Left ventricle myocardium superior (tissue), 1 donor: ENCODE measurements at places on chromosomes 7 and 10.

DNA sequence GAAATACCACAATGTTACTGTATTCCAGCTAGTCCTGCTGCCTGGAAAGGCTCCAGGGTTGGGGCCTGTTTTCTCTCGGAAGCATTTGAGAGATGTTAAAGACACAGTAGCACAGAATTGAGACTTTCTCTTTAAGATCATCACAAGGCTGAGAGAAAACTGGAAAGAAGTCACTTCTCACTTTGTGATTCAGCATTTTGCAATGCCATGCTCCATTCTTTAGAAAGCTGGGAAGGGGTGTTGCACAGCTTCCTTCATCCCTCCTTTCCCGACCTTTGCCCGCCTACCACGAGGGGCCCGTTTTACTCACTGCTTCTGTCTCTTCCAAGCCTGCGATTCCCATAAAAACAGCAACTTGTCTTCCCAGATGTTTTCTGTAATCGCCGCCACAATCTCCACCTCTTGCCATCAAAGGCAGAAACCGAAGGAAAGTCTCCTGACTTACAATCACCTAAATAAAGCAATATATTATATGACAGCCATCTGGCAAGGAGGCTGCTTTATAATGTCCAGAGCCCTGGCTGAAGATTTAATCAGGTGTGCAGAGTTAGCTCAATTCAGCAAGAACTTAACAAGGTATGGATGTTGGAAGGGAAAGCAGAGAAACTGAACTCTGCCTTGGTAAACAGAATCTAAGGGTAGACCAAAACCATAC, 18.9 kb downstream of the NOD1 start:
- peak; percentile 59 for DNase-seq

DNA sequence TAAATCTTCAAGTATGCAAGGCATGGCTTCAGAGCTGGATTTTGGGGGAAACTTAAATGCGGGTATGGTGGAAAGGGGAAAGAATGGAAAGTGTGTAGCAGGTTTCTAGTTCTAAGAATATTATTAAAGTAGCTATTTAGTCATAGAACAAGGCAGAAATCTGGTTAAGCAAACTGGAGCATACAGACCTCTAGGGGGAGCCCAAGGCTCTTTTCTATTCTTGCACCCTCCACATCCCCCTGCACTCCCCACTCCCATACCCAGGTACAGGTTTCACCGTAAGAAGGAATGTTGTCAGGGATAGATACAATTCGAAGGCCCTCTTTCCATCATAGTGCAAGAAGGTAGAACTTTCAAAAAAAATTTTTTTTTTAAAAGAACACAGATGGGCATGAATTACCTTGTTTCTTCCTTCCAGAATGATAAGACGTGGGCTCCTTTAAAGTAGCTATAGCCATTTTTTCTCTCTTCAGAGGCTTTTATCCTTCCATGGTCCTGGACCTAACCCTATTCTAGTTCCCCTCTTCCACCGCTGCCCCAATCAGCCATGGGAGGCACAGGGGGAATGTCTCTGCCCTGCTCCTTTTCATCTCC, 41.5 kb upstream of the SMIM30 start:
- no peak for DNase-seq

GRCh38 chr10:119531067-119531466, 11.5 kb downstream of the RGS10 start:
- no peak for DNase-seq

GRCh38 chr7:47416492-47417480, 165.1 kb downstream of the TNS3 start:
- no peak for DNase-seq

DNA sequence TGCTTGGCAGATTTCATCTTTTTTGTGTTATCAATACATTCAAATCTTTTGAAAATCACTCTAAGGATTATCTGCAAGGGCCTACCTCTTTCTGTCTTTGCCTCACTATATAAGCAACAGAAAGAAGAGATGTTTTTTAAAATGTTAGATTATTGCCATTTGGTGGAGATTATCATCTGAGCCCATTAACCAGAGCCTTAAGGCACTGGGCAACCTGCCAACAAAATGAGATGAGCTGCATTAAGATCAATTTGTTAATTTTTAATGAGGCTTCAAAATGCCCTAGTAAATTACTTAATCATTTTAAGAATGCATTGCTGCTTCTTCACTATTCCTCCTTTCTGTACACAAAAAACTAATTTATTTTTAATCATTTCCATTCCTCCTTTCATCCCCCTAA, 314.1 kb downstream of the SNX13 start:
- no peak for DNase-seq

DNA sequence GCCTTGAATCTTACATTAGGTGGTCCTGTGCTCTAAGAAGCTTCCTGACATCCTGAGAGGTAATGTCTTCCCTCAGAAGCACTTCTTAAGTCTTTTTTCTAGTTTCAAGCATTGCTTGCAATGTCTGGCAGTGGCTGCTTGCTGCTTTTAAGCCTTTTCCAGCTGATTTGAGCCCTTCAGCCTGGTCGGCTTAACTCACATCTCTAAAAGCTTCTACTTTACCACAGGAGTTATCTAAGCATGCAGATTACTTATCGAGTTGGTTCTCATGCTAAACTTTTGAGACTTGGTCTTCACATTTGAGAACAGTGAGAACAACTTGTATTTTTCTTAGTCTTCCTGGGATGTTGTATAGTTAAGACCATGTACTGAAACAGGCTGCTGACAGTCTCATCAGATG, 3.9 kb downstream of the LRMDA start:
- no peak for DNase-seq

- DNase-seq = no peak
Observed at GRCh38 chr7:144027070-144027469, 21.7 kb upstream of the OR2A5 start.

DNA sequence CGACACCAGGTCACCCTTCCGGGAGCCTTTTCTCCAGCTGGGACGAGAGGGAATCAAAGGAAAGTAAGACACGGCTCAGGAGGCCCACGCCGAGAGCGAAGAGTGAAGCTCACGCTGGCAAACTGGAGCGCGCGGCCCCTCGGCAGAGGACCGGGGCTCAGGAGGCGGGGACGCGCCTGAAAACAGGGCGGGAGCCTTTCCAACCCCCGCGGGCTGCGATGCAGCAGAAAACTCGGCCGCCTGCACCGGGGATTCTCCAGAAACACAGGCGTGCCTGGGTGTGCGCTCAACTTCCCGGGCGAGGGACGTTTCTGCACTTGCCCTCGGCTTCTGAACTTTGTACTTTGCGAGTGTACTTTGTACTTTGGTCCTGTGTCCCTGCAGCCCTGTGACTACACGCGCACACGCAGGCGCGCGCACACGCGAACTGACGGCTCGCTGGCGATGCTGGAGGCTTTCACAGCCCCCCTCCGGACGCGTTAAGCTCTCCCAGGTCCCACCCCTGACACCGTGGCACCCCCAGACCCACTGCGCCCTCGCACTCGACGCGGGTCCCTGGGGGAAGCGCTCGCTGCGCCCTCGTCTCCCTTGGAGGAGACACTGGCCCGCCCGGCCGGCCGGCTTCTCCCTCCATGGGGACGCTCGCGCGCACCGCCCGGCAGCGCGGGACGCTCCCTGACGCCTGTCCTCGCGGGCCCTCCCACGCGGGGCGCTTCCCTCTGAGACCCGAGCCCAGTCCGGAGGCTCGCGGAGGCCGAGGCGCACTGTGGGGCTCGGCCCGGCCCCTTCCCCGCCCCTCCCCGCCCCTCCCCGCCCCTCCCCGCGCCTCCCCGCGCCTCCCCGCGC, 588 bp upstream of the PAOX start:
- DNase-seq = peak; percentile 83

- no peak for DNase-seq
Observed at GRCh38 chr10:26455567-26456315, 17.6 kb downstream of the APBB1IP start.

DNA sequence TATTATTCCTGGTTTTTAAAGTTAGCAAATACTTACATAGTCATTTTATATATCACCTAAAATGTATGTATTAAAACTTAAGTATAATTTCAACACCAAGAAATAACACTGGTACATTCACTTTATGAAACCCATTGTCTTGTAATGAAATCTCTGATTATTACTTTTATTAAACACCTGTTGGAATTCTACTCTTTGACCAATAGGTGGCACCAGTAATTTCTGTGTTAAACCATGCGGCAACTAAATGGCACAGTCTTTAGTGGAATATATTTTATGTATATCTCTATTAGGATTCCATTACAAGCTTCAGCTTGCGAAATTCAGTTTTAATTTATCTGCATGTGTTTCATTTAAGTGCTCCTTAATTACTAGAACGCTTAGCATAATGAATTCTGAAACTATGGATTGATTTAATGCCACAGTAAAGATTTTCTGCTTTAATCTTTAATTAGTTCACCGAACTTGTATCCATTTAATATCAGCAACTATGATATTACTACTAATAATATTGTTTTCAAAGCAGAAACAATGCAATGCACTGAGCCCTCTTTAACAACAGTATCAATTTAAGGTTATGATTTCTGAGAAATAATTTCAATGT, 181.3 kb downstream of the MAGI2 start:
- DNase-seq = no peak

DNA sequence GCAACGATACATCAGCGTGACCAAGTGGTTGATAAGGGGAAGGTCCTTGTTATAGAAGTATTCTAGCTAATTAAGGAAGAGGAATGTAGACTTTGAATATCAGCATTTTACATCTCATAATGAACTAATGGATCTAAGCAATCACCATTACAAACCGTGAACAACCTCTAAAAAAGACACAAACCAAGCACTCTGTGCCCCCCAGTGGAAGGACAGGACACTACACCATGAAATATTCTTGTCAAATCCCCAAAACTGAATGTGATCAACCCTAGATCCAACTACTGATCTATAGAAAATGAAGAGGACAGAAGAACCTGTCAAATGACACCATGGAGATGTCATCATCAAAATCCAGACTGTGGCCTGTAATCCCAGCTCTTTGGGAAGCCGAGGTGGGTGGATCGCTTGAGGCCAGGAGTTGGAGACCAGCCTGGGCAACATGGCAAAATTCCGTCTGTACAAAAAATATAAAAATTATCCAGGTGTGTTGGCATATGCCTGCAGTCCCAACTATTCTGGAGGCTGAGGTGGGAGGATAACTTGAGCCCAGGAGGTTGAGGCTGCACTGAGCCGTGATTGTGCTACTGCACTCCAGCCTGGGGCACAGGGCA, 111.3 kb upstream of the CARD11 start:
- DNase-seq = no peak

DNA sequence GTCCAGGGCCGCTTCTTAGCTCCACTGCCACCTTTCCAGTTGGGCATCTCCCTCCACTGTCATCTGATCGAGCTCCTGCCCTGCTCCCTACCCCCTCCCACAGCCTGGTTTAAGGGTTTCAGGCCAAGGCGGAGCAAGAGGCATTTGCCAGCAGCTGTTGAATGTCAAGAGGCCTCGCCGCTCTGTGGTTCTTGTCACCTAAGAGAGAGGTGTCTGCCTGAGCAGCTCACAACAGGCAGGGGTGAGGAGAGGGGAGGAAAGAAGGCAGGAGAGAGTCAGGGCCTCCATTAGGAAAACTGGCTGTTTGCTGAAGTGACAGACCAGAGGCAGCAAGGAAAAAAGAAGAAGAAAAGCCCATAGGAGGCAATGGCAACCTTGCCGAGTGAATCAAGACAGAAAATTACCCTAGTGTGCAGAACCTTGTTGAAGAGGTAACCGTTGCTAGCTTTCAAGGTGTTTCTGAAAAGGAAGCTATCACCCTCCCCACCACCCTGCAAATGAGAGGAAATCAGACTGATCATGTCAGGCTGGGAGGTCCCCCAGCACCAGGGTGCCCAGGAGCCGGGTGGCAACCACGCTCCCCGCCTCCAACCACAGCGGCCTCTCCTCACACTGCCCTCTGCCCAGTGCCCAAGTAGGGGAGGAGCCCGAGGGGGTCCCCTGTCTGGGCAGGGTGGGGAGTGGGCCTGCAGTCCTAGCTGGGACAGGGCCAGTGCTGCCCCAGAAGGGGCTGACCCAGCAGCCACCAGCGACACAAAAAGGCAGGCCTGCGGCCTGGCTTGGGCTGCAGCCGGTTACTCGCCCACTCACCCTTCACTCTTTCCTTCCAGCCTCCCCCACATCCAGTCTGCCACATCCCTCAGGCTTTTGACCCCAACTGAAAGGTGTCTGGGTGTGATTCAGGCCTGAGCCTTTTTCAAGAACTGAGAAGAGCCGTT, 7.1 kb downstream of the GATA3 start:
- DNase-seq = no peak

DNA sequence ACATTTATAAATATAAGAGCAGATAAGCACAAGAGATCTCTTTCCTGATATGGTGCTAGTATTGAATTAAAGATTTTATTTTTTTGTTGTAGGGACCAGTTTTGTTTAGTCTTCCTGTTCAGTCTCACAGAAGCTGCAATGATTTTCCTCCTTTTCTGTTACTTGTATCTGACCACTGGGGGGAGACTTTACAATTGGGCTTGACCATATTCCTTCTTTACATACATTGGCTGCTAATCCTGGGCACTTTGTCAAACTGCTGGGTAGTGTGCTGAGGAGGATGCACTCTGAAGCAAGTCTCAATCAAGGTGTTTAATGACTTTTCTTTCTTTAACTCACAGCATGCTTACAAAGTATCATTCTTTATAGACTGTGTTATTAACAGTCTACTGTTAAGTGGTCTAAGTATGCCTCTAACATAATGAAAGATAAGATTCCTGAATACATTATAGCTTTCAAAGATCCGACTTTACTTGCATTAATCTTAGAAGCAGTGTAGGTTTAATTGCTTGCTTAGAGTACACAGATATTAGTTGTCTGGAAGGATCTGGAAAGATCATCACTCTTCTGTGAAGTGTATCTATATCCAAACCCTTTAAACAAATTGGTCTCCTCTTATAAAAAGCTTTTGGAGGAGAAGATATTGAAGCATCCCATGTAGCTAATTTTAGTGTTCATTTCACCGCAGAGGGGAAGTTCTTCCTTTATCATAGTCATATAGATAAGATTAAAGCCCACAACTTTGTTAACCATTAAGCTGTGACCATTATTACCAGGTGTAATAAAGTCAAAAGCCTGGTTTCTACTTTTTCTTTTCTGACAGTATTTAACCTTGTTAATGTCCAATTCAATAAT, 3.1 kb downstream of the PALS2 start:
- DNase-seq = no peak

DNA sequence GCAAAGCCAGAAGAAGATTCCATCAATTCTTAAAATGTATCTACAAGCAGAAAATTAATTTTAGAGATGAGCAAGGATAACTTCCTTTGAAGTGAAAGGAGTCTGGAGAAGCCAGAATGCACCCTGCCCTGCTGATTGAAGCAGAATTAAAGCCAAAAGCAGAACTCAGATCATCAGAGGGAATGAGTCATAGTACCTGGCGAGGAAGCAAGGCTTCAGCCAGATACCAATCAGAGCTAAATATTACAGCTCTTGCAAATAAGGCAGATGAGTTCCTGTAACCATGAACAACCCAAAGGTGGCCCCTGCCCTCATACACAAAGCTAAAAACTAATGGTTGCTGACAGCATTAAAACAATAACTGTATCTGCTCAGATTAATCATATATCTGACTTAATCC, 10.4 kb downstream of the HTR7 start:
- no peak for DNase-seq

DNA sequence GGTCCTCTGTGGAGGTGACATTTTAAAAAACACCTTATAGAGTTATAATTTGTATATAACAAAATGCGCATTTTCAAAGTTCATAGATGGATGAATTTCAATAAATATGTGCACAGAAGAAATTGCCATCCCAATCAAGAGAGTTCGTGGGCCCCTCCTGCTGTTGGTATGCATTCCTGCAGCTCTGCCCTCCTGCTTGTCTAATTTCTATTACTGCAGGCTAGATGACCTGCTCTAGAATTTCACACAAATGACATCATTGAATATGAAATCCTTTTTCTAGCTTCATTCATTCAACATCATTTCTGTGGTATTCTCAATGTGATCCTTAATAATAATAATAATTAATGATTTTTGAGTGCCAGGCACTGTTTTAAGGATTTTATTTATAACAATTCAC, 348.2 kb downstream of the SDK1 start:
- no peak for DNase-seq

- DNase-seq = peak; percentile 93
Observed at GRCh38 chr10:88232029-88232895, 350.9 kb downstream of the RNLS start.
